Nucleus accumbens (tissue), 56 donors: ENCODE measurements at places on chromosomes 1 and 21.
A peak's percentile ranks its signal among the peaks of the same experiment; 100 is the strongest.

DNA sequence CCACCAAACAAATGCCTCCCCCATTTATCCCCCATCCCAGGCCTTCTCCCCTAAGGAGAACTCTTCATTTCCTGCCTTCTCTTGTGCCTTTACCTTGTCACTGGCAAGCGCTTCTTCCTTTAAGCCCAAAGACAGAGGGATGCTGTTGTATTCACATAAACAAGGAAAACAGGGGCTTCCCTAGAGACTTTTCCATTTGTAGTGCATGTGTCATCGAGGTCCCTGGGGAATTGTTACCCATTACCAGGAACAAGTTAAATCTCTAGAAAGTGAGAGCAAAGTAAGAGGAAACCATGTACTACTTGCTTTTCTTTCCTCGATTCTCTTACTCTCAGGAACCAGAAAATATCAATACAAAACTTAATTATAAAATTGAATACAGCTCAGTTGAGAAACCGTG, 114.4 kb upstream of the DPT start:
- no peak for DNase-seq

GRCh38 chr1:156886583-156887281, 6.8 kb upstream of the PEAR1 start:
- DNase-seq, result no peak

DNA sequence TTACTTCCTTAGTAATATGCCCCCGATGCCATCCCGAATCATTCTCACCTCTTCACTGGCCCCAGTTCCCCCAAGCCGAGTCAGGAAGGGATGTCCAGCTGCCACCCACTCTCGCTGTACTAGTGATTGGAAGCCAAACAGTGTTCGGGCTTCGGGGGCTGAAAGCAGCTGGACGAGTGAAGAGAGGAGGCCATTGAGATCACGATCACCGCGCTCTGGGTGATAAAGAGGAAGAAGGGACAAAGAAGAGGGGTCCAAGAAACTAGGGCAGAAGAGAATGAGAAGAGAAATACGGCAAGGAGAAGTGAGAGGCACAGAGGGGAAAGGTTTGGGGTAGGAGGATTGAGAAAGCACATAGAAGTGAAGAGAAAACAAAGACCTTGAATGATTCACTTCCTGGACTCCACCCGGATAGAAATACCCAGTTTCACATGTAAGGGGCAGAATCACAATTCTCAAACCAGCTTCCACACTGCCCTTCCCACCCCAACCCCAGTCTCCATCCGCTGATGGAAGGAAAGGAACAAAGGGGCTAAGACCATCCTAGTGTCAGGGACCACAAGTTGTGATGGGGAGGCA, 3.7 kb upstream of the SF3B4 start:
- no peak for DNase-seq

- DNase-seq, result no peak
These were observed 87.3 kb downstream of the USP24 start for GRCh38 chr1:55127827-55128343.

DNA sequence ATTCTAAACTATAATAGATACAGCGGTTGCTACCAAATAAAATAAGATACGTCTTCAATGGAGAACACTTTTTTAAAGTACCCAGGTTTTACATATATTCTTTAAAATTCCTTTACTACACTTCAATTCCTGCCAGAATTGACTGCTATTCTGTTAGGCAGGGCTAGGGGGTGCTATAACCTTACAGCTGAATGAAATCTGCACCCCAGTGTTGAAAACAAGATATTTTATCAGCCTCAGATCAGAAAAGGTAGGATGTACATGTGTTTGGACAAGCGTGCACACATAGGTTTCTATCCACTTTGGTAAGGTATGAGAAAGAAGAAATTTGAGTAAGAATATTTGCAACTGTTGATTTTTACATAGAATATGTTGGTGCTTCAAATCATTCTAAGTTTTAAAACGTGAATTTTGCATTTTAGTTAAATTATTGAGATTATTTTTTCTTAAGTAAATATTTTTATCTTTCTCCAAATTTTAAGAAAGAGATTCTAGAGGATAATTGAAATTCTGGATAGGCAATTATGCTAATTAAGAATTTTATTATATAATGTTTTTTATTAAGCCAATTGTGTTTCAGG, 490.8 kb upstream of the ADGRL4 start:
- DNase-seq, result no peak

GRCh38 chr1:67149179-67149770, 14.5 kb upstream of the C1orf141 start:
- DNase-seq, result no peak

- no peak for DNase-seq
These were observed 23.9 kb downstream of the RAB7B start for GRCh38 chr1:205979301-205979700.

- DNase-seq, result no peak
These were observed 245.6 kb downstream of the FOXD2 start for GRCh38 chr1:47683401-47683800.

DNA sequence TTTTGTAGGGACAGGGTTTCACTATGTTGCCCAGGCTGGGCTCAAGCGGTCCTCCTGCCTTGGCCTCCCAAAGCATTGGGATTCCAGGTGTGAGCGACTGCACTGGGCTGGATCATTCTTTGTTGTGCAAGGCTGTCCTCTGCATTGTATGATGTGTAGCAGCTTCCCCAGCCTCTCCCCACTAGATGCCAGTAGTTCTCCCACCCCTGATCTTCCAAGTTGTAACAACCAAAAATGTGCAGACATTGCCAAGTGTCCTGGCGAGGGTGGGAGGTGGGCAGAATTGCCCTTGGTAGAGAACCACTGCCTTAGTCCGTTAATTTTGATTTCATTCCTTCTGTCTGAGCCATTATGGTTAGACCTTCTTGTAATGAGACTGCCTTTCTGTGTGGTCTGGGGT, 7.2 kb downstream of the GALNT2 start:
- no peak for DNase-seq

DNA sequence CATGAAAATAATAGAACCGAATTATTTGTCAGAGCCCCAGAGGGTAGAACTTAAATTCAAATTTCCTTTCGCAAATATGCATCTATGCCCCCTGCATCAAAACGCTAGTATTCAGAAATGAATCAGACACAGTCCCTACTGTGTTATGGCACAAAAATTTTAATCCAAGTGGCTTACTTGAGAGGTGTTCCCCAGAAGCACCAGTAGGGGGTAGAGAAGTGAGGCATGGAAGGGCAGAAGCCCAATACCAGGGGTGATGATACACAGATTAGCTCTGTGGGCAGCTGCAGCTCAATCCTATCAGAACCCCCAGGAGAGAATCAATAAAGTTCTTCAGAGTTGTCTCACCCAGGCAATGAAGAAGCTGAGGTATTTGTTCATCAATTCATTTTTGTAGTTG, 342.2 kb downstream of the OMA1 start:
- no peak for DNase-seq

GRCh38 chr1:59183749-59184317, 113.1 kb upstream of the FGGY start:
- DNase-seq, result no peak

GRCh38 chr1:32743380-32744070, 41.0 kb upstream of the SYNC start:
- no peak for DNase-seq

GRCh38 chr21:29496337-29496736, 197.6 kb downstream of the BACH1 start:
- DNase-seq, result no peak

DNA sequence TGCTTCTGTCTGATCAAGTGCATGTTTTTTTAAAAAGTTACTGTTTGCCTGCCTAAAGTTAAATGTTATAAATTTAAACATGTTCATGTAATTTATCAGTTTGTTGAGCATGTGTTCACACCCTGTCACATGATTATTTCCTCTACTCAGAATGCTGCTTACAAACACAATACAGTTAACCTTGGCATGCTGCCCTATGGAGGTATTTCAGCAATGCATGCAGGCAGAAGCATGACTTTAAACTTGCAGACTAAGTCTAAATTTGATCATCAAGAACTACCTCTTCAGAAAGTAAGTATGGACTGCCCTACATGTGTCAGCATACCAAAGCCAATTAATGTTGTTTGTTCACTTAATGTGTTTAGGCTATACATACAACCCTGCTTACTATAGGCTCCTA, 161.6 kb downstream of the LRRC40 start:
- no peak for DNase-seq

DNA sequence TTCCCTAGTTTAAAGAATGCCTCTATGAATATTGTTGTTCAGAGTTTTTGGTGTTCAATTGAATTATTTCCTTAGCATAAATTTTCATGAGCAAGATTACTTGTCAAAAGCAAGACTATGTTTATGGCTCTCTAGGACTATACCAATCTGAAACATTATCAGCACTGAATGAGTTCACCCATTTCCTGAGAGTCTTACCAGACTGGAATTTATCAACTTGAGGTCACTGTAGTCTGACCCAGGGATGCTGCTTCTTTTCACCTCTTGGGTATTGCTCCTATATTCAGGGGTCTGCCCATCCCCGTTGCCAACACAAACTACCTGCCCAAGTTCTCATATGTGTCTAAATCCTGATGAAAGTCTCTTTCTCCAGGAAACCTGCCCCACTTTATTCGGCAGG, 42.6 kb downstream of the OPTC start:
- DNase-seq, result no peak

GRCh38 chr1:1620433-1621139, 5.3 kb downstream of the MIB2 start:
- no peak for DNase-seq

GRCh38 chr21:26130249-26130881, 40.2 kb downstream of the APP start:
- DNase-seq, result no peak

DNA sequence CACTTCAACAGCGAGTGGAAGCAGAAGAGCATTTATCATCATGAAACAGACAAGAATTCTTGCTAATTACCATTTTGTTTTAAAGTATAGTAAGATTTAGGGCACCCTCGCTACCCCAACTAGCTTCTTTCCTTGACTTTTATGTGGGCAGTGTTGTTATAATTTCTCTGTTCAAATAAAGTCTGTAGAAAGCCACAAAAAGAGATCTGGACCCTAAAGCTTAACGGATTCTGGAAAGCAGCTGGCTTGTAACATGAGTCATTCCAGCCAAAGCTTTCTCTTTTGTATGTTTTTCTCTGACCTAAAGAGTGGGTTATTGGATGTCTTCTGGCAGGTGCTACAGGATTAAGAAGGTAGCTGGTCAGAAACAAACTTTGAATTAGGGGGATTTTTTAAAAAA, 37.4 kb downstream of the RUNX1 start:
- no peak for DNase-seq

GRCh38 chr1:235735621-235736020, 86.0 kb upstream of the GNG4 start:
- no peak for DNase-seq

DNA sequence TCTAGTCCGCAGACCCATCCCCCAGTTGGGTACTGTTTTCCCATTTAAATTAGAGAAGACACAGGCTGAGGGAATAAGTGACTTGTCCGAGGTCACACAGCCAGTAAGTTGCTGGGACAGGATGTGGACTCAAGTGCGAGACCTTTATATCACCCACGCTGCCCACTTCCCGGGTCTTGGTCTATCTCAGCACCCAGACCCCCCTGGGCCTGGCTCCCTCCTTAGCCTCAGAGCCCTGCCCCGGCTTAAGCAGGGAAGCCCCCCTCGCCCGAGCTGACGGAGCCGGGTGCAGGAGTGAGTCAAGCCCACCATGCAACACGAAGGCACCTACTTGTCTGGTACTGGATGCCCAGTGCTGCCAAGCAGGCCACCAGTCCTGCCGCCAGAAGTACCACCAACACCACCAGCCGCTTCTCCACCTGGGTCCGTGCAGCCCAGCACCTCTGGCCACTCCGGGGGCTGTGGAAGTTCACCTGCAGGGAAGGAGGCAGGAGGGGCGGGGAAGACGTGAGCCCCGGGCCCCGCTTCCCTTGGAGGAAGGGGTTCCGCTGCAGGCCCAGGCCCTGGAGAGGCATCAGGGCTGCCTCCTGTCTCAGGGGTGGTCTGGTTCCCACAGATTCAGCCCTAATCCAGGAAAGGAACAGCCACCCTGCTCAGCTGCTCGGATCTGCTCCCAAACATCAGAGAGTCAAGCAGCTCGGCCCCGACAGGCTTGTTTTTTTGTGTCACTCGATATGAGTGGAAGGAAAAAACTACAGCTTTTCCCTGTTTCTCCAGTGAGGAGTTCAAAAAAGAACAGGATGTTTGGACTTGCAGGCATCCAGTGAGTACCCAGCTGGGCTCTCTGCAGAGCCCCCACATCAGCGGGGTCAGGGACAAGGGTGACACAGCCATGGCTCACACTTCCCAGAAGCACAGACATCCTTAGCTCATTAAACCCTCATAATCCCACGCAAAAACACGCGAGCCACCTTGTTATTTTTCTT, 11.1 kb downstream of the ECE1 start:
- no peak for DNase-seq

DNA sequence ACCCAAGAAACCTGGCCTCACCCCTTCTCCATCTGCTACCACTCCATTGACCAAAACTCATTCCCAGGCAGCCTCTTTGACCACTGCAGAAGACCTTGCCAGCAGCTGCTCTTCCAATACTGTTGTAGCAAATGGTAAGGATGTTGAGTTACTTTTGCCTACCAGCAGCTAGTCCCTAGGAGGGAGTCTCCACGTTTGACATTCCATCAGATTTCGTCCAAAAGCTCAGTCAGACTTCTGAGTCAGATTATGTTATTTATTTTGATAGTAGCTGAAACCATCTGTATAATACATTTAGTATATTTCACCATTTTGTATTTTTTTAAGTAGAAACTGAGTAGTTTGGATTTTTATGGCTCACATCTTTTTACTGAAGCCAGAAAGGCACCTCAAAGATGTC, 51.5 kb upstream of the WNT2B start:
- no peak for DNase-seq

- no peak for DNase-seq
These were observed 72.9 kb downstream of the ITPKB start for GRCh38 chr1:226666164-226666506.

- DNase-seq, result no peak
These were observed 418.8 kb downstream of the ZP4 start for GRCh38 chr1:237471956-237472355.

DNA sequence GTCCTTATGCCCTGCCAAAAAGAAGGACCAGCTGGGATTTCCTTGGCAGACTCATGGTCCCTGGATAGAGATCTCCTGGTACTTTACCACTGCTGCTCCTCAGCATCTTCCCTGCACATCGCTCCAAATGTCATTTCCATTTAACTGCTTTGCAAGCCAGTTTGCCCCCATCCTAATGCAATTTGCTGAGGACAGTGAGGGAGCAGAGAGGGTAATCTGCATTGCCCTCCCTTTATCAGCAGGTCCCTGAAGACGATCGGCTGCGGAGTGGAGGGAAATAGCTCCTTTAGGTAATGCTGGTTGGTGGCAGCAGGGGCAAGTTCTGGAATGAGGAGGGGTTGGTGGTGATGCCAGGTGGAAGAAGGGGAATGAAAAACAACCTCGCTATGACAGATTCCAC, 2.7 kb downstream of the PLXNA2 start:
- no peak for DNase-seq

DNA sequence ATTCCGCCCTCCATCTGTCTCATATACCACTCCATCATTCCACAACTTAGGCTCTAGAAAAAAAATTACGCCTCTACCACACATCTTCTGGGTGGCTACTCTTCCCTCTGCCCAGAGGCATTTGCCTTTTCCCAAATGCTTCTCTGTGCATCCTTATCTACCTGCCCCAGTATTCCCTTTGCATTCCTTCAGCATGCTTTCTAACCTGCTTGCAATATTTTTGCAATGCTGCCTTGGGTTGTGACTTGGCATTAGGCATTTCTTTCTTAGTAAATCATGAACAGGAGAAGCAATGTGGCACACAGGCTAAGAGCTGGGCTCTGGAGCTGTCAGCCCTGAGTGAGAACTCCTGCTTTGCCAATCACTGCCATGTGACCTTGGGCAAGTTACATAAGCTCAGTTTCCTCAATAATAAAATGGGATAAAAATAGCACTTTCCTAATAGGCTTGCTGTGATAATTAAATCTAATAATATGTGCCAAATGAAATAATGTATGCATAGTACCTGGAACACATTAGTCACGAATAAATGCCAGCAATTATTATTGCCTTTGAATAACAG, 276.0 kb downstream of the ASTN1 start:
- DNase-seq, result peak; percentile 14
